ENCODE measurements at places on chromosomes 1 and 21.
A peak's percentile ranks its signal among the peaks of the same experiment; 100 is the strongest.

DNA sequence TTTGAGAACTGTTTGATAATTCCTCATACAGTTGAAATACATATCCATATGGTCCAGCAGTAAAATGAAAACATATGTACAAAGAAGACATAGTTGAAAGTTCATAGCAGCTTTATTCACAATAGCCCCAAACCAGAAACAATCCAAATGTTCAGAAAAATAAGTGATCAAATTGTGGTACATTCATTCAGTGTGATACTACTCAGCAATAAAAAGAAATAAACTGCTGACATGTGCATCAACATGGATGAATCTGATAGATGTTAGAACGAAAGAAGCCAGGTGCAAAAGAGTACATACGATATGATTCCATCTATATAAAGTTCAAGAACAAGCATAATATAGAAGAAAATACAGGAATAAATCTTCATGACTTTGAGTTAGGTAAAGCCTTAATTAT lies 77.2 kb downstream of the EVI5 start:
- DNase-seq, result no peak

- peak; percentile 99 for DNase-seq
Measured at GRCh38 chr1:44947063-44947773, 39.2 kb downstream of the EIF2B3 start.

- DNase-seq, result no peak
Measured at GRCh38 chr1:233673947-233674431, 60.1 kb downstream of the KCNK1 start.

DNA sequence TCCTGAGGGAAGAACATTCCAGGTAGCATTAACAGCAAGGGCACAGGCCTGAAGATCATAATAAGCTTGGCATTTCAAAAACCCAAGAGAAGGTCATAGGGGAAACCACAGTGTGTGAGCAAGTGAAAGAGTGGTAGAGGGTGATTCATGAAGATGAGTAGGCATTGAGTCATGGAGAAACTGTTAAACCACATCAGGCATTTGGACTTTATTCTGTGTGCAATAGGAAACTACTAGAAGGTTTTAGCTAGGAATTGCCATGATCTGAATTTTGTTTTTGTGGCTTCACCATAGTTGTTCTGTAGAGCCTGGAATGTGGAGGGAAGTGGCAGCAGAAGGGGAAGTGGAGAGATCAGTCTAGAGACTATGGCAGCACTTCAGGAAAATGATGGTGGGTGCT lies 359.0 kb upstream of the PTBP2 start:
- DNase-seq, result no peak

DNA sequence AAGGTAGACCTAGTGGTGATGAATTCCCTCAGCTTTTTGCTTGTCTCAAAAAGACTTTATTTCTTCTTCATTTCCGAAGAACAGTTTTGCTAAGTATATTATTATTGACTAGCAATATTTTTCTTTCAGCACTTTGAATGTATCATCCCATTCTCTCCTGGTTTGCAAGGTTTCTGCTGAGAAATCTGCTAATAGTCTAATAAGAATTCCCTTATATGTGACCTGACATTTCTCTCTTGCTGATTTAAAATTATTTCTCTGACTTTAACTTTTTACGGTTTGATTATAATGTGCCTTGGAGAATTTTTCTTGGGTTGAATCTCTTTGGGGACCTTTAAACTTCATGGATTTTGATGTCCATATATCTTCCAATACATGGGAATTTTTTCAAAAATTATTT lies 628.3 kb upstream of the ADGRL2 start:
- no peak for DNase-seq

- no peak for DNase-seq
Measured at GRCh38 chr1:38536089-38536488, 323.5 kb downstream of the RRAGC start.

DNA sequence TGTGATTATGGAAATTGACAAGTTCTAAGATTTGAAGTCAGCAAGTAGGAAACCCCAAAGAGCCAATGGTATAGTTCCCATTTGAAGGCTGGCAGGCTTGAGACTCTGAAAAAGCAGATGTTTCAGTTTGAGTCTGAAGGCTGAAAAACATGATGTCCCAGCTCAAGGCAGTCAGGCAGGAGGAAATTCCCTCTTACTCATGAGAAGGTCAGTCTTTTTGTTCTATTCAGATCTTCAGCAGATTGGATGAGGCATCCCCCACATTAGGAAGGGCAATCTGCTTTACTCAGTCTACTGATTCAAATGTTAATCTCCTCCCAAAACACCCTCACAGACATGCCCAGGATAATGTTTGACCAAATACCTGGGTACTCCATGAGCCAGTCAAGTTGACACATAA lies 372.5 kb upstream of the ST6GALNAC5 start:
- DNase-seq, result no peak
